ENCODE measurements at places on chromosomes 11 and 22. TPM values are rescaled to one million over a fixed set of nuclear protein-coding genes. Genes with fewer than 3 reads are reported as not detected.

GRCh38 chr11:70122490-70123198 is 44.5 kb downstream of the ANO1 start:
- DNase-seq, result no peak

- no peak for DNase-seq
These were observed 64.0 kb upstream of the SNX19 start for GRCh38 chr11:130980071-130980862.

DNA sequence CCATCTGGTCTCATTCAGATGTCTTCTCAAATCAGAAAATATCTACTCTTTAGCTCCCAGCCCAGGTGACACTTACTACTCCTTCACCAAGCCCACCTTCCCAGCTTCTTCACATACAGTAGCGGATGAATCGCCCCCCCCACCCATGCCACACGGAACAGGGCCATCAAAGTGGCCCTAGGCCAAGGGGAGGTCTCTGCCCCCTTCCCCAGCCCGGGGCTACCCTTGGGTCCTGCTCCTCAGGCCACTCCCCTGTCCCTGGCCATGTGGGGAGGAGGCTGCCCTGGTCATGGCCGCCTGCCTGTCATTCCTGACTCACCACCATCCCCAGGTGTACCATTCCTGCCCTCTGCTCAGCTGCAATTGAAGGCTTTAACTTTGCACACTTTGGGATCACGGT is 142.8 kb downstream of the NECTIN1 start:
- no peak for DNase-seq

DNA sequence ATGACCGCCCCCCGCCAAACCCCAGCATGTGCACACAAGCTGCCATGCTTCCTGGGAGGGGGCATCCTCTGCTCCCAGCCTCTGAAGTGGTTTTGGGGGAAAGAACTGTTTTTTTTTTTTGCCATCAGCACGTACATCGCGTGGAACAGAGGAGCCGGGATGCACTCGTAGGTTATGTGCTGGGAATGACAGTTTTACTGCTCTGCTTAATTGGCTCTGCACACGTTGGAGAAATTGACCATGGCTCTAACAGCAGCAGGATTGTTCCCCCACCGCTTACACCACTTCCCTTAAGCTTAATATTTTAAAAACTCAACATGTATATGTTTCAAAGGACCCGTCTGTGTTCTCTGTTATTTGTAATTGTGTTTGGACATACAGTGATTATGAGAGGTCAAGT is 175.2 kb downstream of the NAV2 start:
- no peak for DNase-seq

- DNase-seq, result no peak
These were observed 1.7 kb upstream of the IL10RA start for GRCh38 chr11:117984476-117984875.

DNA sequence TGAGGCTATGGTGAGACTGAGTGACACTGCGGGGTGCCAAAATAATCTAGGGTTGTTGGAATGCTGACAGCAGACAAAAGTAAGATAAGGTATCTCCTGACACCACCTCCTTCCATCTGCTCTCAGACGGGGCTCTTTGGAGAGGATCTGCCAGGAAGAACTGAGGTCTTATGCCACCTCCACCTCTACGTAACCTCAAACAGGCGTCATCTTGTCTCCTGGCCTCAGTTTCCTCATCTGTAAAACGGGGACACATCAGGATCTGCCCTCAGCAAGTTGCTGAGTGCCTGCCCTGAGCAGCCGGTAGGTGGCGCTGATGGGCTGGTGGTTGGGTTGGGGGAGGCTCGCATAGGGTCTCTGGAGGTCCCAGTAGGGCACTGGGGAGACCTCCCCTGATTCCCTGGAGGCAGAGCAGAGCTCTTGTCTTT is 1.7 kb upstream of the MYEOV start:
- peak; percentile 82 for DNase-seq

- DNase-seq, result no peak
These were observed 123.2 kb downstream of the MICAL2 start for GRCh38 chr11:12233602-12233925.

DNA sequence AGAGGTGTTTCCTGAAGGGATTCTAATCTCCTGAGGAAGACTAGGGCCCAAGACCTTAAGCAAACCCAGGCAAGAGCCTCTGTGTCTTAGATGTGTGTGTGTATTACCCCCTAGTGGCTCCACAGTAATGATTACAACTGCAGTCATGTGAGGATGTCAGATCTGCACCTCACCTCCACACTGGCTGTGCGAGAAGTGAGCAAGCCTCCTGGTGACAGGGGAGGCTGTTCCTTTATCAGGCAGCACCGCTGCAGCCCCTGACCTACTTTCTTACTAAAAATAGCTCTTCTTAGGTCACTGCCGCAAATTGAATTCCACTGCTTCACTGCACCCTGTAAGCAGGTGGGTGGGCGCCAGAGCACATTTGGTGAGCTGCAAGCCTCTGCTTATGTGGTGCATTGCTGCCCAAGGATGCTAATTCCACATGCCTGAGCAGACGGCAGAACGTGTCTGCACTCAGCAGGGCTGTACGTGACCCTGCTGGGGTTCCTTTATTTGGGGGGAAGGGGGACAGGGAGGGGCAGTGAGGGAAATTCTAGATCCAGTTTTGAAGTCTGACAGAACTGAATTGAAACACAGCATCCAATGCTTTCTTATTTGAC is 112.4 kb downstream of the KCNC1 start:
- no peak for DNase-seq

DNA sequence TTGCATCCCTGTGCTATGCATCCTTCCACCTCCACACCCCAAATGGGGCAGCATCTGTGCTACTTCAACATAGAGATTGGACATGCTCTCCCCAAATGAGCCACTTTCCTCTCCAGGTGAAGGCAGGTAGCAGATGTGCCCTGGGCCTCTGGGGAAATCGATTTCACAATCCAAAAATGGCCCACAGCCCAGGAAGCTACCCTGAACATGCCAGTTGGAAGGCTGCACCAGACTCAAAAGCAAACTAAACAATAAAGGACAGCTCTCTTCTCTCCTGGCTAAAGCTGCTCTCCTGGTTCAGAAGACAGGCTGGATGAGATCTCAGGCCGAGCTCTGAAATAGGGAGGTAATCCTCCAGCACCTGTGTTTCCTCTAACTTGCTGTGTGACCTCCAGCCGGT is 19.7 kb downstream of the ISX start:
- no peak for DNase-seq

DNA sequence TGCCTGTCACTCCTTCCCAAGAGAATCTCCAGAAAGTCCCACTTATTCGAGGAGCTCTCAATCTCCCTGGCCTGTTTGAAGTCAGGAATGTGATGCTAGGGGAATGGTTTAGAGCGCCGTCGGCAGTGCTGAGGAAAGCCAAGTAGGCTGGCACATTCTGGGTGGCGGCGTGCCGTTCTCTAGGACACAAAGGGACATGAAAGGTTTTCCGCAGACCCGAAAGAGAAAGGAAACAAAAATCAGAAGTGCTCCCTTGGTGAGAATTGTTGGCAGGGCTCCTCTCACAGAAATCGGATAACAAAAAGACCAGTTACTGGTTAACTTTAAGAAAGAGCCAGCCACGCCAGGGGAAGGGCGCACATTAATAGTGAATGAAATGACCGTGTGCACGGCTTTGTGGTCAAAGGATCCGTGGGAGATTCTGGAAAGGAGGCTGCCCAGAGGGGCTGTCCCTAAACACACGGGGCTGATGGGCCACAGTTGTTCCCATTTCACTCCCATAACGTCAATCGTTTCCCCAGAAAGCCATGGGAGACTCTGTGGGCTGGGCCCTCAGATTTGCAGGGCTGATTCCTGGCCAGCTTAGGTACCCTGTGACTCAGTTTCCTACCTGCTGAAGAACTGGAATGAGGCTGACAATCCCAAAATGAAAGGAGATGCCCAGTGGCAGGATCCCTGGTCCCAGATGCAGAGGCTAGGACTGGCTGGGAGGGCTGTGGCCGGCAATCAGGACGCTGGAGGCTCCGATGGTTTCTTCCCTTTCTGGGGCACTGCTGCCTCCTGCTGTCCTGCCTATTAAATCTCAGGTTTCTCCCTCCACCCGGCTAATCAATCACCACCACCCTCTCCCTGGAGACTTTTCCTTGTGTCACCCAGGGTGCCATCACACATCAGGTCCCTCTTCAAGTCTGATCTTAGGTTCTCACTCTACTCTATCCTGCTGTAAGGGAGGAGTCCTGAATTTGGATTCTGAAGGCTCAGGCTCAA is 82.3 kb downstream of the RCN1 start:
- DNase-seq, result peak; percentile 83

- no peak for DNase-seq
These were observed 4.2 kb upstream of the SCARF2 start for GRCh38 chr22:20441631-20442484.

GRCh38 chr11:116953530-116954285 is 116.3 kb upstream of the APOA1 start:
- DNase-seq, result no peak

DNA sequence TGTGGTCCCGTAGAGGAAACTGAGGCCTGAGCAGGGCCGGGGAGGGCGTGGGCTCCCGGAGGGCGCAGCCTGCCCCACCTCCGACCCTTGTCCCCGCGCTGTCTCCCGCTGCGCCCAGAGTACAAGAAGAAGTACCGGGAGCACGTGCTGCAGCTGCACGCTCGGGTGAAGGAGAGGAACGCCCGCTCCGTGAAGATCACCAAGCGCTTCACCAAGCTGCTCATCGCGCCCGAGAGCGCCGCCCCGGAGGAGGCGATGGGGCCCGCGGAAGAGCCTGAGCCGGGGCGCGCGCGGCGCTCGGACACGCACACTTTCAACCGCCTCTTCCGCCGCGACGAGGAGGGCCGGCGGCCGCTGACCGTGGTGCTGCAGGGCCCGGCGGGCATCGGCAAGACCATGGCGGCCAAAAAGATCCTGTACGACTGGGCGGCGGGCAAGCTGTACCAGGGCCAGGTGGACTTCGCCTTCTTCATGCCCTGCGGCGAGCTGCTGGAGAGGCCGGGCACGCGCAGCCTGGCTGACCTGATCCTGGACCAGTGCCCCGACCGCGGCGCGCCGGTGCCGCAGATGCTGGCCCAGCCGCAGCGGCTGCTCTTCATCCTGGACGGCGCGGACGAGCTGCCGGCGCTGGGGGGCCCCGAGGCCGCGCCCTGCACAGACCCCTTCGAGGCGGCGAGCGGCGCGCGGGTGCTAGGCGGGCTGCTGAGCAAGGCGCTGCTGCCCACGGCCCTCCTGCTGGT is 1.9 kb downstream of the NLRP6 start:
- no peak for DNase-seq

The RAG1 gene
- total RNA-seq, result 0.07 TPM

The DGAT2 gene
- total RNA-seq, result 4.1 TPM

The ANKK1 gene
- total RNA-seq, result 0.43 TPM

The GLB1L3 gene
- total RNA-seq, result 0.09 TPM

The C11orf91 gene
- total RNA-seq, result not detected

The SCGB1C1 gene
- not detected for total RNA-seq

The SYT9 gene
- not detected for total RNA-seq

The CHRM1 gene
- 0.41 TPM for total RNA-seq

The B3GAT1 gene
- 3.7 TPM for total RNA-seq

The PTPRCAP gene
- 0.56 TPM for total RNA-seq

The PPP1R14B gene
- total RNA-seq, result 378 TPM

The NAALAD2 gene
- total RNA-seq, result 4.0 TPM

The SLC37A4 gene
- total RNA-seq, result 54.6 TPM

The SIRT3 gene
- total RNA-seq, result 17.1 TPM

The TBRG1 gene
- total RNA-seq, result 37.8 TPM

The PSMA1 gene
- total RNA-seq, result 267 TPM

The ARHGAP42 gene
- 8.3 TPM for total RNA-seq
